ENCODE measurements at places on chromosomes 13 and 19.

DNA sequence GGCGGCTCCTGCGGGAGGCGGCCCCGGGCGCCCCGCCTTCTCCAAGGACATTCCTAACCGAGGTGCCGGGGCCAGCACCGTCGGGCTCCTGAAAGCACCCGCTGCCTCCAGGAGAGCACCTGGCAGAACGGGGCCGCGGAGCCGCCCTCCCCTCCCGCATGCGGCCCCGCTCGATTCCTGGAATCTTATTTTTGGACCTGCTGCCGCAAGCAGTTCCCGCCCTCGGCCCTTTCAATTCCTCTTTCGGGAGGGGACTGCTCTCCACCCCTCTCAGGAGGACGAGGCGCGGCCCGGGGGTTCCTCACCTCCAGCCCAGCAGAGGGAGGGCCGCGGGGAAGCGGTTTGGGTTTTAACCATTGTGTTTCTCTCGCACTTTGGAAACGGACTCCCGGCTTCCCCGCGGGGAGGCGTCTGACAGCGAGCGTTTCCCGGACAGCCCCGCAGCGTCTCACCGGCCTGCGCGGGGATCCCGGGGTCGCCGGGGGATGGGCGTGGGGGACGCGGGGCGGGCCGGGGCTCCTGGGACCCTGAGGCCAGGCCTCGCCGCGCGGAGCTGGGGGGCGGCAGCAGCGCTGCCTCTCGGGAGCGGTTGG is 849 bp downstream of the GAS6 start:
- no peak for DNase-seq

- DNase-seq, result no peak
Measured at GRCh38 chr13:74289107-74289506, 154.9 kb upstream of the KLF12 start.

DNA sequence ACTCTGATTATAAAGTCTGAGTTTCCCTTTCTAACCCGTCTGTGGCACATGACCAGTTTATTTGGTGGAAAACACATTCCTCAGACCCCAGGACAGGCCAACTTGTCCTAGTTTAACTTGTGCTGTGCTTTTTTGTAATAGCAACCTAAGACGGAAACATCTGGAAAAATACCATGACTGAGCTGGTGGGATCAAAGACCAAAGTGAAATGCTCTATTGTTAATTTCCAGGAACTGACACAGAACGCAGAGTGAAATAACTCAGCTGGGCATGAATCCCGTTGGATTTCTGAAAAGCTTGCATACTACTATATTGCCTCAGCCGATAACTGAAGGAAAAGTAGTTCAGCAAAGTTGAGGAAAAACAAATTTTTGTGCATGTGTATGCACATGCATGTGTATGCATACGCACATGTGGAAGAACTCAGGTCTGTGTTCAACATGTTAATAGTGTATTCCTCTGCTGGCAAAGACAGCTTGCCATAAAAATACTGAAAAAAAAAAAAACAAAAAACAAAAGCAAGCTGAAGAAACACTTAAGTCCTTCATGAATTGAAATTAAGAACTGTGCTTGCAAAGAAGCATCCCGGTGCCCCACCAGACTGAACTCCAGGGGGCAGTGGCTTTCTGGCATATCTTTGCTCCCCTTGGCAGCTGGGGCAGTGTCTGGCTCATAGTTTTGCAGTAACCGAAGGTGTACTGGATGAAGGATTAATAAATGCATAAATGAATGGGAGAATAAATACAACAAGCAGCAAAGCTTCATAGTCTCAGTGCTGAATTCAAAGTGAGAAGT is 187.8 kb downstream of the LHFPL6 start:
- DNase-seq, result no peak

DNA sequence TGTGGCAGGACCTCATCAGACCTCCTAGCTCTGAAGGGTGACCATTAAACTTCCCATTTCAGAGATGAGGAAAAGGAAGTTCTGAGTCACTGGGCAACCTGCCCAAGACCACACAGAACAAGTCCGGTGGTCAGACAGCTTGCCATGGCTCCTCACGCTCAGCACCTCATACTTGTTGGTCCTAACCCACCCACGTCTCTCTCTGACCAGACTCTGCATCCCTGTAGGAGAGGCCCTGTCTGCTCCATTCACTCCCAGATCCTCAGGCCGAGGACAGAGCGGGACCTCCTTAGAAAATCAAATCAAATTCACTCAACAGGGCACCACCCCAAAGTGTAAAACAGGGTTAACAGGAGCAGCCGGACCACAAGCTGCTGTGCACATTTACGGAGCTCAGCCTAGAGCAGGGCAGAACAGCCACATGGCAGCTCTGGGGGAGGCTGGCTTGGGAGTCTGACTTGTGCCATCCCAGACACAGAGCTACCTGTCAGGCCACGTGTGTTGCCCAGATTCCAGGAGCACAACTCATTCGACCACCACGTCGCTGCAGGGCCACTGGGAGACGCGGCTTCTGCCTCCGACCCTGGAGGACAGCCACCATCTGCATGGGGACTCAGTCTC is 1.7 kb downstream of the MIER2 start:
- no peak for DNase-seq

Measured in esophagus squamous epithelium (tissue), 5 donors.